ENCODE measurements at places on chromosomes 16 and 17.

GRCh38 chr17:42997390-42997983 is 732 bp upstream of the RPL27 start:
- DNase-seq: no peak

GRCh38 chr16:46991729-46992704 is 18.5 kb upstream of the DNAJA2 start:
- DNase-seq: no peak

DNA sequence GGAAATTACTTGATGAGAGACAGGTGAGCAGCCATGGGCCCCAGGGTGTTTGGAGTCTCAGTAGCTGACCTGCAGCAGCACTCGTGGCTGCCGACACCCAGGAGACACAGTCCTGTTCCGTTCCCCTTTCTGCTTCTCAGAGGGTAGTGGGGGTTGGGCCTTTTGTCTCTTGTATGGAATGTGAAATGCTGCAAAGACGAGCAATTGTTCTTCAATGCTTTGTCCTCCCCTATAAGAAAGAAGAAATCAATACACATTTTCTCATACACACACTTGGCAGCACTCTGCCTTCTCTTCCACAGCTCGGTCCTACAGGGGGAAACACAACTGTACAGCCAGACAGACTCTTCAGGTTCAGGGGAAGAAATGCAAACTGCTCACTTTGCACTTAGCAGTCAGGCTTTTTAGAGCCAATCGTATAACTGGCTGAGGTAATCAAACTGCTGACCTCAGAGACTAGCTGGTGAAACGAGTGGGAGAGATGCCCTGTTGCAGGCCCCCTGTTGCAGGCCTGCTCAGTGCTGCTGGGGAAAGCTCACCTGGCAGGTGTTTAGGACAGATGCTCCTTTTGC is 96.7 kb downstream of the AATF start:
- DNase-seq: no peak

DNA sequence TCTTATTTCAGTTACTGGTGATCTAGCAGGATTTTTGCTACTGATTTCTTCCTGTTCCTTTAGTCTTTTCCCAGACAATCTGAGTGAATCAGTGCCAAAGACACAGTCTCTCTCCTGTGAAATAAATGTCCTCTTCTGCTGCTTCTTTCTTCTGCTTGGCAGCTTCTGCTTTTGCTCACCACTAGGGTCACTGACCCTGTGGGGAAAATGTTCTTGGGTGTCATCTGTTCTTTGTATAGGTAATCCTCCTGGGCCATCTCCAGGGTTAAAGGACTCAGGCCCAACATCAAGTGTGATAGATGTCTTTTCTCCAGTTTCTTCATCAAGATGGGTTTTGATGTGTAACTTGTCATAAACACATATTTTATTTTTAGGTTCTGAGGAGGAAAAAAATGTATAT is 5.2 kb downstream of the PALB2 start:
- no peak for DNase-seq

DNA sequence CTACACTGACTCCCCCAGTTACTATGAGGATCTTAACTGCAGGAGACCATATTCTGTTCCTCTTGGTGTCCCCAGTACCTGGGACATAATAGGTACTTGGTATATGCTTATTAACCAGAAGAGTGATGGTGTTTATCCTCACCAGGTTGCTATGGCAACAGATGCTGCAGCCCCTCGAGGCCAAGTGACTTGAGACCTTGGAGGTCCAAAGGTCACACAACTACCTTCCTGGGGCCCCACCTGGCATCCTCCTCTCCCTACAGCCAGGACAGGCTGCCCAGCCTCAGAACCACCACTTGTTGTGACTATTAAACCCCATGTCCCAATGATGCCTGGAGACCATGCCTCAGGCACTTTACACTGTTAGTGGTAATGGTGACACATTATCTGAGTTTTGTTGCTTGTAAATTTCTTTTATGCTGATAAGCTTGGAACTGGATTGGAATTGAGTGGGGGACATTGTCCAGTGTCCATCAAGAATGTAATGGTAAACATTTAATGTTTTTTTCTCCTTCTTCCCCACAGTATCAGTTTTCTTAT is 189.4 kb downstream of the CCDC182 start:
- no peak for DNase-seq

GRCh38 chr17:41211845-41212466 is 14.5 kb upstream of the KRTAP9-2 start:
- no peak for DNase-seq

DNA sequence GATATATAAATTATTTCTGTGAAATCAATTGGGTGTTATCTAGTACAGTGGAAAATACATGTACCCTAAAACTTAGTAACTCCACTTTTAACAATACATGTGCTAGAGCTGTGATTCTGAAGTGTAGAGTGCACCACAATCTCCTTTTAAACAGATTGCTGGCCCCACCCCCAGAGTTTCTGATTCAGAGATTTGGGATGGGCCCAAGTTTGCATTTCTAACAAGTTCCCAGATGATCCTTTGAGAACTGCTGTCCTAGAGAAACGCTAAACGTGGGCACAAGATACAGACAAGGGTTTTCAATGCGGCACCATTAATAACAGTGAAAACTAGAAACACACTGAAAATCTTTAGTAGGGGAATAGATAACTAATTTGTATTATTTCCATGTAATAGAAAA is 49.2 kb downstream of the NXPH3 start:
- DNase-seq: no peak

DNA sequence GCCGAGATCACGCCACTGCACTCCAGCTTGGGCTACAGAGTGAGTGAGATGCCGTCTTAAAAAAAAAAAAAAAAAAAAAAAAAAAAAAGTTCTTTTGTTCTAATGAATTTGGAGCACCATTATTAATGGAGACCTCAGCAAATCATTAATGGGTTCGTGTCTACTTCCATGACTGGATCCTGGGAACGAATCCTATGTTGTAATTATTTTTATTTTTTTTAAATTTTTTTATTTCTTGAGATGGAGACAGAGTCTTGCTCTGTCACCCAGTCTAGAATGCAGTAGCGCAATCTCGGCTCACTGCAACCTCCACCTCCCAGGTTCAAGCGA is 30.7 kb downstream of the SPOP start:
- no peak for DNase-seq

All from activated naive CD8-positive, alpha-beta T cell treated with anti-CD3 and anti-CD28 coated beads for 36 hours (primary cell).